ENCODE measurements at places on chromosomes 2 and 18.
A peak's percentile ranks its signal among the peaks of the same experiment; 100 is the strongest.

- no peak for DNase-seq
These were observed 5.4 kb downstream of the IMMT start for GRCh38 chr2:86189782-86190416.

- DNase-seq: no peak
These were observed 28.4 kb upstream of the DYNC2LI1 start for GRCh38 chr2:43745457-43745856.

- no peak for DNase-seq
These were observed 39.2 kb downstream of the HK2 start for GRCh38 chr2:74873012-74873665.

GRCh38 chr2:26016012-26016705, 17.7 kb upstream of the RAB10 start:
- DNase-seq: no peak

DNA sequence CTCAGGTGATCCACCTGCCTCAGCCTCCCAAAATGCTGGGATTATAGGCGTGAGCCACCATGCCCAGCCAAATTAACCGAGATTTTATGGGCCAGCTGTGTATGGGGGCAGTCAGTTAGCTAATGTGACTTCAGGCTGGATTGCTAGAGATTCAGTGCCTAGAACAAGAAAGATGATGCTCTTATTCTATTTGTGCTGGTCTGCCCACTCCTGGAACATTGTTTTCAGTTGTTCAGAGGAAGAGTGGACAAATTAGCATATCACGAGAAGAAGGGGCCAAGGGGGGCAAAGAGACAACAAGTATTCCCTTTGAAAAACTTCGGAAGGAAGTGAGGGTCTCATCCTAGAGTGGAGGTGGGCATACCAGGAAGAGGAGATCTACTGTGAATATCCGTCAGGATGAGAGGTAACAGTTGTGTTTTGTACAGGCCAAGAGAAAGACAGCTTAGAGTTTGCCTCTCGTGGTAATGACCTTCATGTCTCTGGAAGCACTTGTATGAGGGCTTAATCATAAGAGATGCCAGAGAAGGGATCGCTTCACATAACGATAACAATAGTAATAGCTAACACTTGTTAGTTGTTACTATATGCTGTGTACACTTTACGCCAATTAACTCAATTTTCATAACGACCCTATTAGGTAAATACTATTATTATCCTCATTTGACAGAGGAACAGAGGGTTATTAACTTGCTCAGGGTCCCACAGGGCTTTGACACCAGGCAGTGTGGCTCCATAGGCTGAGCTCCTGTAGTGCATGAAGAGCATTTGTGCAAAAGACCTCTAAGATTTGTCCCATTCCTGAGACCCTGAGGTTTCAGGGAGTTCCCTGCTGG, 138.3 kb downstream of the DDX1 start:
- DNase-seq: no peak

DNA sequence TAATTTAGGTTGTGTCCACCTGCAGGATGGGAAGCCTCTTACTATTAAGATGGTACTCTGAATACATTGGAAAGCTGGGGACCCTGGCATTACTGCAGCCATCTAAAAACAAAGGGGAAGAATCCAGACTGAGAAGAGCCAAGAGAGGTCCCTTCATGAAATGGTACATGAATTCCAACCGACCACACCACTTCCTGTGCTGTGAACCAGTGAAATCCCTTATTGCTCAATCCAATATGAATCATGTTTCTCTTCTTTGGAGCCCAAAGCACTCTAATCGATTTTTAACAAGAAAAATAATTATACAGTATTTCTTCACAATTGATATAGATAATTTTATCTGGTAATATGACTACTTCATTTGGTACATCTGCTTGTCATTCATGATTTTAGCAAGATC, 479.7 kb upstream of the RAB6C start:
- DNase-seq: no peak

DNA sequence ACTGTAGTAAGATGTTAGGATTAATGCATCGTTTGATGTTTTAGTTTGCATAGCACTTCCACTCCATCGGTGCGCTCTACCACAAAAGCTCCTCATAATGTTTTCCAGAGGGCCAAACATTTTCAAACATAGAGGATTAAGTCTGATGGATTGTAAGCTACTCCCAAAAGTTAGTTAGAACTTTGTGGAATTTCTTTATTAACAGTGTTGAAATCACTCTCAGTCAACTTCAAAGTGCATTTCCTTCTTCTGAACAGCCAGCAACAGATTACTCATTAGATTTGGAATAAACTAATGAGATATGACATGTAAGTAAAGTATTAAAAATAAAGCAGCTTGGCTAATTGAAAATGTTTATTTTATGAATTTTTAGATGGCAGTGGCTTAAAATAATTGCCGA, 30.1 kb upstream of the CTAGE1 start:
- DNase-seq: no peak

DNA sequence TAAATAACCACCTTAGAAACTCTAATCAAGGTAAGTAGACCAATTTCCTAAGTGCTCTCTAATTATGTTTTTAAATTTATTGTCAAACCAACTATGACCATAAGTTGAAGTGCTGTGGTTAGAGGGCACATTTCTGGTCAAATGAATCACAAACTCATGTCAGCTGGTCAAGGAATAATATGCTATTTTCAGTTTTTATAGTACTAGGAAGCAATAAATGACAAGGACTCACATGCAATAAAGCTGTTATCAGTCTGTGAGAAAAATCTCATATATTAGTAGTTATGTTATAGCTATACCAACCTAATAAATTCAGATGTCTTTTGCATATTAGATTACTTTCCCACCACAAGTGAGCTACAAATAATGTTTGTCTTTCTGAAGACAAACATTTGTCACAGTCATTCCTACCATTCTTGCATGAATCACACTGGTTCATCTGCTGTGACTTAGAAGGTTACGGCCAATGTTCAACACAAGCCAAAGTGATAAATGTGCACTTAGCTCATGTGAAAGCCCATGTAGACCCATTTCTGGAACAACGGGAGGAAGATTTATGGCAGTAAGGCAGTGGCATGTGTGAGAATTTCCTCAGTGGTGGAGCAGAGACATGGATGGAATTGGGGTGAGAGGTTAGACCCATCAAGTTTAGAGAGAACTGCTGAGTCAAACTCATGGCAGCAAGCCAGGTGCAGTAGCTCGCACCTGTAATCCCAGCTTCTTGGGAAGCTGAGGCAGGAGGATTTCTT, 27.4 kb upstream of the CCNYL1 start:
- DNase-seq: no peak

DNA sequence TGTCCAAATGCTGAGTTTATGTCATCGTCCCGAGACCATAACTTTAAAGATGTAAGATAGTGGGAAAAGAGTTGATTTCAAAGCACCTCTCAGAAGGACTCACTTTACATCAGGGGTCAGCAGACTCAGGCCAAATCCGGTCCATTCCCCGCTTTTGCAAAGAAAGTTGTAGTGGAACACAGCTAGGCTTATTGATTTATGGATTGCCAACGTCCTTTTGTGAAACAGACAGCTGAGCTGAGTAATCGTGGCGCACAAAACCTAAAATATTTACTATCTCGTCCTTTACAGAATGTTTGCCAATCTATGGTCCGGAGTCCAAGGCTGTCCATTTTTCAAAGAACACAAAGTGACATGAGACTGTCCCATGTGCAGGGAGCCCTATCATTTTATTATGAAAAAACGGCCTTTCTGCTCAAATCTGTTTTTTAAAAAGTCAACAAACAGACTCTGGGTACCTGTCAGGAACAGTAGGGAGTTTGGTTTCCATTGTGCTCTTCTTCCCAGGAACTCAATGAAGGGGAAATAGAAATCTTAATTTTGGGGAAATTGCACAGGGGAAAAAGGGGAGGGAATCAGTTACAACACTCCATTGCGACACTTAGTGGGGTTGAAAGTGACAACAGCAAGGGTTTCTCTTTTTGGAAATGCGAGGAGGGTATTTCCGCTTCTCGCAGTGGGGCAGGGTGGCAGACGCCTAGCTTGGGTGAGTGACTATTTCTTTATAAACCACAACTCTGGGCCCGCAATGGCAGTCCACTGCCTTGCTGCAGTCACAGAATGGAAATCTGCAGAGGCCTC, at the start of gene IL1RN:
Gene IL1RN, plus strand, starts transcription at position 754 of the 801 bp plus-strand sequence. Its CDS starts 27 bp downstream, at position 781.
- DNase-seq: no peak

GRCh38 chr2:144621266-144621665, 101.3 kb upstream of the ZEB2 start:
- DNase-seq: no peak

DNA sequence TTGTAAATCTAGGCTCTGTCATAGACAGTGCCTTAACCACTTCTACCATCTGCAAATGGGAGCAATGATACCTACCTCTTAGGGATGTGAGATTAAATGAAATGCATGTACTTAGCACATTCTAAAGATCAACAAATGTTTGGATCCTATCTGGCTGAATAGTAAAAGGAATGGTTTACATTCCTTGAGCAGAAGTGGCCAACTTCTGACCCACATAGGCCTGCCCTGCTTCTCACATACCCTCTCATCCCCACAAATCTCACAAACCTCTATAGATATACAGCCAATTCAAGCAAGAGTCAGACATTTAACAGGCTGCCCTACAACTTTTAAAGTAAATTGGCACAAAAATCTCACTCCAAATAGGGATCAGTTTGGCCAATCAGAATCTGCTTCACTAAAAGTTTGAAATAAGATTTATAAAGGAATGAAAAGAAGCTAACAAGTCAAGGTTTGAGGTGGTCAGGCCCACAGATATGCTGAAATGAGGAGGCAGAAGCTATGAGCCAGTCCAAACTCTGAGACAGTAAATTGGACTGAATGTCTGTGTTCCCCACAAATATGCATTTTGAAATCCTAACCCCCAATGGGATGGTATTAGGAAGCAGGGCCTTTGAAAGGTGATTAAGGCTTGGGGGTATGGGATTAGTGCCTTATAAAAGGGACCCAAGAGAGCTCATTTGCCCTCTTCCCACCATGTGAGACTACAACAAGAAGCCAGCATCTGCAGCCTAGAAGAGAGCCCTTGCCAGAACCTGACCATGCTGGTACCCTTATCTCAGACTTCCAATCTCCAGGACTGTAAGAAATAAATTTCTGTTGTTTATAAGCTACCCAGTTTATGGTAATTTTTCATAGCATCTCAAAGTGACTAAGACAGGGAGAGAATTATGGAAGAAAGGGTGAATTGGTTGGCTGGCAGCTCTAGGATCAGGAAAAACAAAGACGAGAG, 227.8 kb upstream of the RBMS1 start:
- DNase-seq: no peak

DNA sequence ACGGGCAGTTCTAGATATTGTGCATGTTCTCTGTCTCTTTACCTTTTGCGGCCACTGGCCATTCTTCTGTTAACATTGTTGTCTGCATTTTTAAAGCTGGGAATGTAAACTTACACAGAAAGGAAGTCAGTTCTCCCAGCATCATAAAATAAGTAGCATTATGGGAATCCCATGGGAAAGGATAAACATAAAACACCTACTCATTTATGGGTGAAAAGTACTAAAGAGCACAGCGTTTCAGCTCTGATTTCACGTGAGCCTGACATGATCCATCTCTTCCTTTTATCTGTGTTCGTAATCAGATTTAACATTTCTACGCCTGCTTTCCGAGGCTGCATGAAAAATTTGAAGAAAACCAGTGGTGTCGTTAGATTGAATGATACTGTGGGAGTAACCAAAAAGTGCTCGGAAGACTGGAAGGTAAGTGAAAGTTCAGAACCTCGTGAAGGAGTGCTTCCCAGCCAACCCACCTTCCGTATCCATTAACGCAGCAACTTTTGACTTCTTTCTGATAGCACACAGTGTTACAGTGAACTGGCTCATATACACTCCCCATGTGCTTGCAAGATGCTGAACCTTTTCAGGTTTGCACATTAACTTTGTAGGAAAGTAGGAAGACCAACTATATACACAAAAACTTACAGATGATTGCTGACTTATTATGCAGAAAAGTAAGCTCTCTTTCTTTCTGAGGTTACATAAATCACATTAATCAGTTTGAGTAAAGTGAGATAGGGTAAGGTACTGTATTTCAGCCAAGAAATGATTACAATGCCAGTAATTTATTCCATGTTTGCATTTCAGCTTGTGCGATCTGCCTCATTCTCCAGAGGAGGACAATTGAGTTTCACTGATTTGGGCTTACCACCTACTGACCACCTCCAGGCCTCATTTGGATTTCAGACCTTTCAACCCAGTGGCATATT, 86.5 kb upstream of the TTC39C start:
- peak; percentile 17 for DNase-seq
